Mucosa of descending colon (tissue), 3 donors: ENCODE measurements at places on chromosomes 12 and 14. TPM values are rescaled to one million over a fixed set of nuclear protein-coding genes. Genes with fewer than 3 reads are reported as not detected.

Gene OR6C76
- total RNA-seq, result not detected

Gene FZD10
- 0.35 TPM for total RNA-seq

Gene METTL25
- total RNA-seq, result 20.4 TPM

Gene CMTM5
- total RNA-seq, result 3.5 TPM

Gene PTPRB
- 22.0 TPM for total RNA-seq

Gene WNT5B
- total RNA-seq, result 10.8 TPM

Gene DNAAF2
- total RNA-seq, result 6.8 TPM

Gene IL31
- not detected for total RNA-seq

Gene LRRK2
- total RNA-seq, result 1.6 TPM

Gene ETFRF1
- 26.4 TPM for total RNA-seq

GRCh38 chr14:100790502-100791347, 35.2 kb upstream of the MEG3 start:
- no peak for DNase-seq

DNA sequence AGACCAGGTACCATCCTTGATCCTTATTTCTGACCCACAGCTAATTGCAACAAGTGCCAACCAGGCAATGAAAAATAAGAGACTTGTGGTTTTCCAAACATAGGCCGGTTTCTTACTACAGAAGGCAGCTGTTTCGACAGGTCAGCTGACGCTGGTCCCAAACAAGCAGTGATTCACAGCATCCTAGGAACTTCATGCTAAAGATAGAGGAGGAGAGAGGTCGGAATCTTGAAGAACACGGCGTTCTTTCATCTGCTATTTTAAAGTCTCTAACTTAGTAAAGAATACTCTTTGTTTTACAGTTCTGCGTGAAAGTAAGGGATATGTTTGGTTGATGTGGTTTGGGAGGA, 28.1 kb upstream of the ADGRD1 start:
- no peak for DNase-seq

DNA sequence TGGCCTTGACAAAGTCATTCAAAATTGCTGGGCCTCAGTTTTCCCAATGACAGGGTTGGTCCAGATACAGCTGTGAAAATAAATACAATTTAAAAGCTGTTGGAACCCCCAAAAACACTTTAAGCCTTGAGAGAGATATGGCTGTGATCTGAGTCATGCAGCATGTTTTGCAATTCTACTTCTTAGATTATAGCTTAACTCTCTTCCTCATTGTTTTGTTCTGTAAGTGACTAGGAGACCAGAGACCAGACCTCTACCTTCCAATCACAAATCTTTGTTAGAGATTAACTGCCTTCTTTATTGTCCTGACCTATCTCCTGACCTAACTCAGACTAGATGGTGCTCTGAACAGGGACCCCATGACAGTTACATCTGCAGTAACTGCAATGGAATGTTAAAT, 198.1 kb downstream of the STXBP6 start:
- DNase-seq, result no peak

- no peak for DNase-seq
These were observed 159.4 kb downstream of the EPS8 start for GRCh38 chr12:15629761-15630160.

DNA sequence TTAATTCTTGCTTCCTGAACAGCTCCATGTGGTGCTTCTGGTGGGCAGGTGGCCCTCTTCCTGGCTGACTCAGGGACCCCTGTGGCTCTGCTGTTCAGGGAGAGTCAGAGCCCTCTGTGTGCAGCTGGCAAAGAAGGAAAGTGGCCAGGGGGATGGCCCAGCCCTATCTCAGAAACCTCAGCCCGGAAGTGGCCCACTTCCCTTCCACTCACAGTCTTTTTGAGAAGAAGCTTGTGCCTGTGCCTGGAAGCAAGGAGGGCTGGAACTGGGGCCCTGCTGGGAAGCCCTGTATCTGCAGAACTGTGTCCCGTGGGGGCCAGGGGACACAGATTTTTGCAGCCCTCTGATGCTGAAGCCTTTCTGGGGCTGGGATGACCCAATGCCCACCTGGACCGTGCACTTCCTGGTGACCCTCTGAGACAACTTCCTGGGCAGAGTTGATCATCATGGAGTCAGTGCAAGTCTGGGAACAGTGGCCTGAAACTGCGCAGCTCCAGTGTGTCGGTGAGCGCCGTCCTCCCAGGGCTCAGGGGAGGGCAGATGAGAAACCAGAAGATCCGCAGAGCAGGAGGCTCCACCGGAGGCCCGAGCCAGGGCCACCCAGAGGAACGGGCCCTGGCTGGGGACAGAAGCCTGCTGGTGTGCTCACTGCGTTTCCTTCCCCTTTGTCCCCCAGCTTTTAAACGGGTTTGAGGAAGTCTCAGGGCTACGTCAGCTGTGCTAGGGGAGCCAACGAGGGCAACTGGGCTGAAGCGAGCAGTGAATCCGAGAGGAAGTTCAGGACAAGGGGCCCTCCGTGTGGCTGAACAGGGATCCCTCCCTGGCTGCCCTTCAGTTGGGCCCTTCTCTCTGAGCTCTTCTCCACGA, 217.4 kb upstream of the RTL1 start:
- no peak for DNase-seq

- no peak for DNase-seq
These were observed 245.9 kb downstream of the CACNA1C start for GRCh38 chr12:2298556-2299200.

DNA sequence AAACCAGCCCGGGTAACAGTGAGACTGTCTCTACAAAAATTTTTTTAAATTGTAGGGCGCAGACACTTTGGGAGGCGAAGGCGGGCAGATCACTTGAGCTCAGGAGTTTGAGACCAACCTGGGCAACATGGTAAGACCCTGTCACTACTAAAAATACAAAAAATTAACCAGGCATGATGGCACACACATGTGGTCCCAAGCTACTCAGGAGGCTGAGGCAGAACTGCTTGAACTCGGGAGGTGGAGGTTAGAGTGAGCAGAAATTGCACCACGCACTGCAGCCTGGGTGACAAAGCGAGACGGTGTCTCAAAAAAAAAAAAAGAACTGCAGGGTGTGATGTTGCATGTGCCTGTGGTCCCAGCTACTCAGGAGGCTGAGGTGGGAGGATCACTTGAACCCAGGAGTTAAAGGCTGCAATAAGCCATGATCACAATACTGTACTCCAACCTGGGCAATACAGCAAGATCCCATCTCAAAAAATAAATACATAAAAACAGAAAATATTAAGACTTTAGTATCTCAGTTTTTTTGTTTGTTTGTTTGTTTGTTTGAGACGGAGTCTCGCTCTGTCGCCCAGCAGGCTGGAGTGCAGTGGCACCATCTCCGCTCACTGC, 16.9 kb downstream of the ATXN2 start:
- DNase-seq, result no peak

DNA sequence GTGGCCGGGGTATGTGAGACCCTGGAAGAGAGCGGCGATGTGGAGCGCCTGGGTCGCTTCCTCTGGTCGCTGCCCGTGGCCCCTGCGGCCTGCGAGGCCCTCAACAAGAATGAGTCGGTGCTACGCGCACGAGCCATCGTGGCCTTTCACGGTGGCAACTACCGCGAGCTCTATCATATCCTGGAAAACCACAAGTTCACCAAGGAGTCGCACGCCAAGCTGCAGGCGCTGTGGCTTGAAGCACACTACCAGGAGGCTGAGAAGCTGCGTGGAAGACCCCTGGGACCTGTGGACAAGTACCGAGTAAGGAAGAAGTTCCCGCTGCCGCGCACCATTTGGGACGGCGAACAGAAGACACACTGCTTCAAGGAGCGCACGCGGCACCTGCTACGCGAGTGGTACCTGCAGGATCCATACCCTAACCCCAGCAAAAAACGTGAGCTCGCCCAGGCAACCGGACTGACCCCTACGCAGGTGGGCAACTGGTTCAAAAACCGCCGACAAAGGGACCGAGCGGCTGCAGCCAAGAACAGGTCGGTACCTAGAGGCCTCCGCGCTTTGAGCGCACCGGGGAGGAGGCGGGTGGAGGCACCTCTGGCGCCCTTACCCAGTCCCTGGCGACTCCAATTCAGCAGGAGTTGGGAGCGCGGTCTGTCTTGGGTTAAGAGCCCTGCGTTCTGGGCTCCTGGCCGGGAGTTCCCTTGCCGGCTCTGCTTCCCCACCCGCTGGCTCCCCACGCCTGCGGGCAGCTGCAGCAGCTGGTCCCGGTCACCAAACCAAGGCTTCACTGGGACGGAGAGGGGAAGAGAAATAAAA, 700 bp downstream of the SIX6 start:
- no peak for DNase-seq

DNA sequence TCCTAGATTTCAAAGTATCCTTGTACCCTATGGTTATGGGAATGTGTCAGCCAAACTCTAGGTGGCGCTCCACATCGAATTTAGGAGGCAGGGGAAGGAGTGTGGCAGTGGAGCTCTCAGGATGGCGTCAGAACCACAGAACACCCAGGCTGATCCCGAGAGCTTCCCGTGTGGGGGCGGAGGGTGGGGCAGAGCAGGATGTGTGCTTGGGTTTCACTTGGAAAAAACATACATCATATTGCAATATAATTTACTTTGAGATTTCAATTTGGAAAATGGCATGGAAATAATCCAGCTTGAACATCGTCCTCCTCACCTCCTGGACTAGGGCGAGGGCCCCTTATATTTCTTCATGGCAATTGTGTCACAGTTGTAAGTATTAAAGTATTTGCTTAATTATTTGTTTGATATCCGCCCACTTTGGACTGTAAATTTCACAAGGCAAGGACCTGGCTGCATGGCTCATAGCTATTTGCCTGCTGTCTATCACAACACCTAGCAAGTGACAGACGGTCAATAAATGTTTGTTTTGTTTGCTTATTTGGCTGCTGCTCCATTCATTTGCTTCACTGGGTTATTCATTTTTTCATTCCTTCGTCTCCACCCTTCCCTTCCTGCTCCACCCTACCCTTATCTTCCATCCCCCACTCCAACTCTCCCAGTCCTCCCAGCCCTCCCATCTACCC, 221.5 kb upstream of the HMGA2 start:
- DNase-seq, result peak; percentile 81

GRCh38 chr14:44649061-44649460, 142.0 kb upstream of the FSCB start:
- no peak for DNase-seq

DNA sequence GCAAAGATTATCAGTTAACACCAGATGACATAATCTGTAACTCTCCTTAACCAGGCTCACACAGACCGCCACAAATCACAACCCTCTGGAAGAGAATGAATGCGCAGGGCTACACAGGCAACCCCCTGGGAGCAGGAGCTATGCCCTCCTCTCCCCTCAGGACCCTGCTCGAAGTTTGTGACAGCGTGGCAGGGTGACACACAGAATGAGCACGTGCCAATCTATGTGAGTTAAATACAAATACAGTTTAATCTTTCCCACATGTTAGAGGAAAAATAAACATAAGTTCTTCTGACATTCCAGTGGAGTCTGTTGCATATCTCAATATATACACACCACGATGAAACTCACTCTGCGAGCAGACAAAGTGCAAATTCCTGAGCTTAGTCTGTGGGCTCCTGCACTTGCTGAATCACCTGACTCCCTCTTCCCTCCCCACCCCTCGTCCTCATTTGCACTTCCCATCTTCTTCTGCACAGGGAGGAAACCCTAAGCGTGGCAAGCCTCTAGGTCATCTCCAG, 37.6 kb downstream of the BCAT1 start:
- no peak for DNase-seq

GRCh38 chr12:97203408-97203807, 259.2 kb upstream of the RMST start:
- DNase-seq, result no peak

DNA sequence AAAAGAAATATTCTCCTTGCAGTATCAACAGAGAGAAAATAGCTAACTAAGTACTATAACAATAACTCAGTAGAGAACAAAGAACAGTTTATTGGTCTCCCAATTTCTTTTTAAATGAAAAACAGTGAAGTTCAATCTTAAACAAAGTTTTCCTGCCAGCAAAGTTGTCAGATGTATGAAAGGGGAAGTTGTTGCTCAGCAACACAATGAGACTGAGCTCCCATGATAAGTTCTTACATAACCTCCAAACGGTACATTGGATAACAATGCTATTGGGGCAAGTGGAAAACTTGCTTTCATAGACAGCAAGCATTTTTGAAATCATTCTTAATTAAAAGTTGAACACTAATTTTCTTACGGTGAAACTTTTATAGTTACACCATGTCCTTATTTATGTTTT, 94.9 kb downstream of the ALG10B start:
- no peak for DNase-seq

DNA sequence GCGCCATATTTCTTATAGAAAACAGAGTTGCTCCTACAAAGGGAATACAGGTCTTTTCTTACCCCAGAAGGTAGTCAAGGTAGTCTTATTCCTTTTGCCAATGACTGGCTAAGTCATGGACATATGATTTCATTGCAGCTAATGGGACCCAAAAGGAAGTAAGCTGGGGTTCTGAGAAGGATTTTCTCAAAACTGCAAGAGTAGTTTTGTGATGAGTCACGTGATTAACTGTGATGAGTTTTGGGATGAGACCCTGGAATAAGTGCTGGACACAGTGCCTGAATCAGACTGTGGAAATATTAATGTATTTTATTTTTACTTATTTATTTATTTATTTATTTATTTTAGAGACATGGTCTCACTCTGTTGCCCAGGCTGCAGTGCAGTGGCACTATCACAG, 13.4 kb upstream of the NIN start:
- DNase-seq, result no peak

DNA sequence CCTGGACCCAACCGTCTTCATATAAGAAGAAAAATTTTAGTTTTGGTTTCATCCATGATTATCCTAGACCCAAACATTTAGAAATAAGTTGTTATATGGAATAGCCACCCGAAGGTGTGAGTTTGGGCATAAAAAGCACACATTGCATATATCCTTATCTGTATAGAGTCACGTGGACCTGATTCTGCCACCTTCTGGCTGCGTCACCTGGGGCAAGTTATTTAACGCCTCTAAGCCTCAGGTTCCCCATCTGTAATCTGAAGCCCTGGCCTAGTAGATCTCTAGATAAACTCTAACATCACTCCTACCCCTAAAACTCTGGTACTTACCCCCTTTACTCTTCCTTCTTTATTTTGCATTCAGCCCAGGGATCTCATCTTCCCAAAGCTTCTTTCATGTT, 14.3 kb upstream of the KRT5 start:
- peak; percentile 64 for DNase-seq

DNA sequence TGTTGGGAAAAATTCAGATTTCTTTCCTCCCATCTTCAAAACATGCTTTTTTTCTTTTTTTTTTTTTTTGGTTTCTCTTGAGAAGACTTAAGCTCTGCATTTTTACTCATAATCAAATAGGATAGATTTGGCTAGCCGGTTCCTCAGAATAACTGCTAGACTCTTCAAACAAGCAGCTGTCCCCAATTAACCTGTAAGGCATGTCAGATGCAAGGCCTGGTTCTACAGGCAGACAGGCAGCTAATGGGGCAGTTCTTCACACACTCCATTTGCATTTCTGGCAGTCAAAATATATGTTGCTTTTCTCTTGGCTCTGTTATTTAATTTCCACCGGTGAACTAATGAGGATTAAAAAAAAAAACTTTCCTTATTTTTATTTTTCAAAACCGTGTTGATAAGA, 228.0 kb upstream of the ATP2B1 start:
- no peak for DNase-seq

DNA sequence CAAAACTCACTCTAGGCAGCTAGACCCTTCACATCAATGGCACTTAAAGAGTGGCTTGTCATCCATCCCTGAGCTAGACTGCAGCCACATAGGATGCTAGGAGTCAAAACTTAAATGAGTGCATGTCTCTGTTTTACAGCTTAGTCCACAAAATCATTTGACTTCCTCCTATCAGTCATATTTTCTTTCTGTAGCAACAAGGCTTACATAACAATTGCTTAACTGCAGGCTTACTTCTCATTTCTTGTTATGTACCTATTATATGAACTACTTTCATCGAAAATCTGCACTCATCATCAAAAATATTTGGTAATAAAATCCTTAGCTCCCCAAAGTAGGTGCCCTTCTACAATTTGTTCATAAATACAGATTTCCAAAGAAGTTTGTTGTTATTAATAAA, 30.1 kb downstream of the CLEC1A start:
- no peak for DNase-seq

- DNase-seq, result no peak
These were observed 18.0 kb upstream of the APPL2 start for GRCh38 chr12:105253866-105254513.
